Skeletal muscle tissue (tissue), 5 donors: ENCODE measurements at places on chromosomes 7 and 10. TPM values are rescaled to one million over a fixed set of nuclear protein-coding genes. Genes with fewer than 3 reads are reported as not detected.

OLAH gene
- 1.0 TPM for total RNA-seq

ACTL6B gene
- not detected for total RNA-seq

TMEM184A gene
- not detected for total RNA-seq

TMEM196 gene
- 0.52 TPM for total RNA-seq

AZGP1 gene
- 9.4 TPM for total RNA-seq

NPTX2 gene
- total RNA-seq = 3.1 TPM

IL6 gene
- total RNA-seq = not detected

ZP3 gene
- not detected for total RNA-seq

TFEC gene
- total RNA-seq = 2.1 TPM

CPA4 gene
- 2.1 TPM for total RNA-seq

DDX21 gene
- total RNA-seq = 24.5 TPM

SPAM1 gene
- not detected for total RNA-seq

TAS2R41 gene
- total RNA-seq = not detected

GPR37 gene
- total RNA-seq = 20.9 TPM

KCNIP2 gene
- 2.1 TPM for total RNA-seq

SUFU gene
- total RNA-seq = 4.2 TPM

CALML5 gene
- not detected for total RNA-seq

TRIM50 gene
- total RNA-seq = 0.52 TPM

PLAC9 gene
- 36.5 TPM for total RNA-seq

TRPV5 gene
- total RNA-seq = not detected

WDFY4 gene
- 2.6 TPM for total RNA-seq

PALD1 gene
- 15.7 TPM for total RNA-seq

FKBP14 gene
- 13.0 TPM for total RNA-seq

TUBAL3 gene
- total RNA-seq = not detected

IQUB gene
- total RNA-seq = 0.52 TPM

CDHR1 gene
- total RNA-seq = under 0.01 TPM

CTAGE4 gene
- not detected for total RNA-seq

EIF5AL1 gene
- under 0.01 TPM for total RNA-seq

FAM20C gene
- total RNA-seq = 14.6 TPM

GPR15LG gene
- total RNA-seq = not detected

NSUN6 gene
- 14.6 TPM for total RNA-seq

PIP gene
- not detected for total RNA-seq

PTF1A gene
- not detected for total RNA-seq

TMEM168 gene
- 20.4 TPM for total RNA-seq

SPDYE5 gene
- total RNA-seq = not detected

HGF gene
- 4.7 TPM for total RNA-seq

WEE2 gene
- not detected for total RNA-seq
